ENCODE measurements at places on chromosomes 2 and 18.

DNA sequence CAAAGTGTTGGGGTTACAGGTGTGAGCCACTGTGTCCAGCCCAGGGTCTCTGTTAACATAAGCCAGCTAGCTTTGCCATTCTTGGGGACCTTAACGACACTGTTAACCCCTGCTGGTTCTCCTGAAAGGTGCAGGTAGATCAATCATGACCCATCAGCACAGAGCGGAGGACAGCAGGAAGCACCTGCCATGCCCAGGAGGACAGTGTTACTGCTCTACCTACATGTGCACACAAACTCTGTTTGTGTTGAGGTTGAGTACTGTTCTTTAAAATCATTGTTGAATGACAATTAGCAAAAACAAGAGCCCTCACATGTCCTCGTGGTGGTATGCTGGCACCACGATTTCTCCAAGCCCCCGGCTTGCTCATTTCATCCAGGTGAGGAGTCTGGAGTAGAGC lies 120.9 kb downstream of the FAM210A start:
- DNase-seq: no peak

DNA sequence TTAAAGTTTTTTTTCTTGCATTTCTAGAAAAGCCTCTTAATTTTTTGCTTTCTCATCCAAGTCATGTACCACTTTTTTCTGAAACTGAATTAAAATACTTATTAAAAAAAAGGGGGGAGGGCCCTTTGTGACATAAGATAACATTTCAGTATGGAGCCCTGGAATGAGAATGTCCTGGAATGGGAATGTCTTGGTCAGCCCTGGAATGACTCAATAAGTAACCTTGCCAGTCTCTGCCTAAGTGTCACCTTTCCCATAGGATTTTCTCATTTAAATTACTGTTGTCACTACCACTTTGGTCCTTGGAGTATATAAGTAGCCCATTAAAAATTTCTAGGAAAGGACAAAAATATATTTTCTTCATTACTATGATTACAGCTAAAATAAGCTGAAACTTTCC lies 4.7 kb downstream of the UBXN2A start:
- DNase-seq: no peak

GRCh38 chr2:42815726-42816125 lies 23.3 kb upstream of the HAAO start:
- no peak for DNase-seq

DNA sequence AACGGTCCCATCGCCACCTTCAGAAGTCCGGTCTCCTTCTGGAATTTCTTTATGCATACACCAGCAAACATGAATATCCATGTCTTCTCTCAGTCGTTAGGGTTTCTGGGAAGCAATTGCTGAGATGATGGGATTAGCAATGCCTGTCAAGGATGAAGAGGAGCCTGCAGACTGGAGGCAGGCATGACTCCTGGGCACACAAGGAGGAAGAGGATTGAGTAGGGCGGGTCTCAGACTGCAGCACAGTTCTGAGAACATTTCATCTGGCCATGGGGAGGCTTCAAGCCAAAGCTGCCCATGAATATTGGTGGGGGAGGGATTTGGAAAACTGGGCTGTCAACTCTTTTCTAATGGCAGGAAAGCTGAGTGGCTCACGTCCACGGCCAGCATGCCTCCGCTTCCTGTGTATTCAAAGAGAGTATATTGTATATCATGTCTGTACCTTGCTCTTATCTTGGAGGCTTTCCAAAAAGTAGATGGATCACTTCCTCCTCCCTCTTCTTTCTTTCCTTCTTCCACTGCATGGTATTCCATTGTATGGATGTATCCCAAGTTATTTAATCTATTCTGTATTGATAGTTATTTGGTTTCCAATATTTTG lies 24.5 kb downstream of the MC2R start:
- DNase-seq: no peak

- DNase-seq: no peak
Measured at GRCh38 chr18:30903566-30903965, 139.0 kb downstream of the DSC3 start.

DNA sequence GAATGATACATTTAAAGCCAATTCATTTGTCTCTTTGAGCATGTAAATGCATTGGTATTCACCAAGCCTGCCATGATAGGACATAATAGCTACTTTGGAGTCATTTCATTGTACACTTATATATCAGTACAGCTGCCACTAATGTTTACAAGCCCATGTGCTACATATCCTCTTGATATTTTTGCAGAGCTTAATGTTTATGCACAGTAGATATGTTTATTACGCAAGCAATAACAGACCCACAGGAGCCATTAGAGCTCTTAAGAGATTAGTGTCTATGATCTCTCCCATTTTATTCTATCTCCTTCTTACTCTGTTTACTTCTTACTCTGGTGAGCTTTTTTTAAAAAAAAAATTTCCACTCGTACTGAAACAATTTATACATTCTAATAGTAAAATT lies 1132.1 kb upstream of the ZEB2 start:
- no peak for DNase-seq

DNA sequence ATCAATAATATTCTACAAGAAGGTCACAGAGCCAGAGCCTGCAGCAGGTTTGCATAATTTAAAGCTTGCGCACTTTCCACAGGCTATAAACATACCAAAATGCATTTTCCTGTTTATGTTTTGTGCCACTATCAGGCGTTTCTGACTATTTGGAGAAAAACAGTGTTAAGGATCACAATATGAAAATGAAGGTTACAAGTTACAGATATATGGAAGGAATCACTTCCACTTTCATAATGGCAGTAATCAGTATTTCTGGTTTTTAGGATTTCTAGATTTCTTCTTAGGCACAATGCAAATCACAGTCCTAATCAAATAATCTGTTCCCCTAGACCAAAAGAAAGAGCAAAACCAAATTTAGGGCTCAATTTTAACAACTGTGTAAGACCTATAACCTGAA lies 279.5 kb downstream of the NBAS start:
- no peak for DNase-seq

Data from H7 (cell line).